ENCODE measurements at places on chromosomes 1 and 21.

DNA sequence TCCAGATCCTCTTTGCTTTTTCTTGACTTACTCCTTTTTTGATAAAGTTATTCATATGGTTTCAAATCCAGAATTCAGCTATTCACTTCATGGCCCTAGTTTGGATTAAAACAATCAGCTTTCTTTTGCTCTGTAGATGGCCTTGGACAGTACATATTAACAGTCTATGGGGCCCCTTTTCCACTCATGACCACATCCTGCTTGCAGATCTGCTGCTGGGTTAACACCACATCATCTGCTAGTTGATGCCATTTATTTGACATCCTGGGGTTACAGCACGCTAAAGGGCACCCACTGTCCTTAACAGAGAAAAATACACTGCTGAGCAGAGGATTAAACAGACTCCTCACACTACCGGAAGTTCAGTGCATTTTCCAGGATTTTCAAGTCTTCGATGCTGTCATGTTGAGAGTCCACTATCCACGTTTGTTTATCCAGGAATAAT is 941 bp upstream of the IFI16 start:
- peaks cover 20% of the 10 kb centered on the region for H3K4me1 ChIP-seq
- H3K27ac ChIP-seq = no peak overlapping the region
- H3K36me3 ChIP-seq = peaks cover 4% of the 10 kb centered on the region

GRCh38 chr1:168235548-168235885 is 9.7 kb downstream of the SFT2D2 start:
- no peaks in the 10 kb centered on the region for H3K27me3 ChIP-seq
- no peak for DNase-seq
- no peak overlapping the region for H3K4me3 ChIP-seq
- H3K4me1 ChIP-seq = 0 out of 2 replicates have a peak, but pooled peaks cover 5% of the 10 kb centered on the region
- no peak overlapping the region for H3K27ac ChIP-seq
- peaks cover 12% of the 10 kb centered on the region for H3K36me3 ChIP-seq

GRCh38 chr1:165481820-165482532 is 37.0 kb upstream of the RXRG start:
- peak; percentile 39 for DNase-seq
- no peak overlapping the region for H3K27ac ChIP-seq
- H3K36me3 ChIP-seq = no peaks in the 10 kb centered on the region

DNA sequence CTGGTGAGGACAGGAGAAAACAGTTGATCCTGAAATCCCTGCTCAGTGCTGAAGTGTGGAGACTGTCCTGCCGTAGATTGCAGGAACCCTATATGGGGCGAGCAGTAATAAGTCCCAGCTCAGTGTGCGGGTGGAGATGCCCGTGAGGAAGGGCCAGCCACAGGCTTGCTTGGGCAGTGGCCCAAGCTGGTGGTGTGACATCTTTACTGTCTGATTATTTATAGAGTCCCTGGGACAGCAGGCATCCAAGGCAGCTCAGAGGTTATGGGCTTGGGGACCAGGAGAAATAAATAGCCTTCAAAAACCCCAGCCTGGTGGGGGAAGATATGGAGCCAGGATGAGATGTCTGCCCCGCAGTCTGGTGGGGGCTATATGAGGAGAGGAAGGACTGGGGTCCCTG is 170.7 kb upstream of the POU3F1 start:
- H3K36me3 ChIP-seq = no peaks in the 10 kb centered on the region
- H3K27me3 ChIP-seq = peaks cover 9% of the 10 kb centered on the region
- H3K27ac ChIP-seq = no peak overlapping the region
- no peak for DNase-seq

DNA sequence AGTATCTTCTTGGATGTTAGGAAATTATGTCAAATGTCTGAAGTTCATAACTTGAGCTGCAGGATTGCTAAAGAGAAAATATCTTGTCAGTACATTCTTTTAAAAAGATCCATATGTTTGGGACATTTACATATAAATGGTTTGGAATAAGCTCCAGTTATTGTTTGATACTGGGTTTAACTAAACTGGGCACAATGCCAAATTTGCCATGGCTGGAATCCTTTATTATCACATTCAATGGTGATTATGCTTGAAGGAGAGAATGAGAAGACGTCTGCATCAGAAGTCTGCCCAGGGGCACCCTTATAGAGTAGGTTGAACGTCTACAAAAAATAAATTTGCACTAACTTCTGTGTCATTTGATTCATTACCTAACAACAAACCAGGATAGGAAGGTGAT is 652.5 kb downstream of the AMY1C start:
- no peaks in the 10 kb centered on the region for H3K36me3 ChIP-seq
- H3K4me1 ChIP-seq = no peaks in the 10 kb centered on the region
- no peak overlapping the region for H3K4me3 ChIP-seq
- DNase-seq = no peak
- H3K27ac ChIP-seq = no peak overlapping the region

- no peak for DNase-seq
- no peaks in the 10 kb centered on the region for H3K36me3 ChIP-seq
- H3K27ac ChIP-seq = no peak overlapping the region
- H3K4me1 ChIP-seq = no peaks in the 10 kb centered on the region
These were observed 15.0 kb downstream of the ITGB2 start for GRCh38 chr21:44905728-44906090.

- H3K4me3 ChIP-seq = no peak overlapping the region
- no peak overlapping the region for H3K27ac ChIP-seq
- peaks cover 5% of the 10 kb centered on the region for H3K27me3 ChIP-seq
- H3K4me1 ChIP-seq = no peaks in the 10 kb centered on the region
These were observed 6.0 kb downstream of the NFIA start for GRCh38 chr1:61088163-61088974.

DNA sequence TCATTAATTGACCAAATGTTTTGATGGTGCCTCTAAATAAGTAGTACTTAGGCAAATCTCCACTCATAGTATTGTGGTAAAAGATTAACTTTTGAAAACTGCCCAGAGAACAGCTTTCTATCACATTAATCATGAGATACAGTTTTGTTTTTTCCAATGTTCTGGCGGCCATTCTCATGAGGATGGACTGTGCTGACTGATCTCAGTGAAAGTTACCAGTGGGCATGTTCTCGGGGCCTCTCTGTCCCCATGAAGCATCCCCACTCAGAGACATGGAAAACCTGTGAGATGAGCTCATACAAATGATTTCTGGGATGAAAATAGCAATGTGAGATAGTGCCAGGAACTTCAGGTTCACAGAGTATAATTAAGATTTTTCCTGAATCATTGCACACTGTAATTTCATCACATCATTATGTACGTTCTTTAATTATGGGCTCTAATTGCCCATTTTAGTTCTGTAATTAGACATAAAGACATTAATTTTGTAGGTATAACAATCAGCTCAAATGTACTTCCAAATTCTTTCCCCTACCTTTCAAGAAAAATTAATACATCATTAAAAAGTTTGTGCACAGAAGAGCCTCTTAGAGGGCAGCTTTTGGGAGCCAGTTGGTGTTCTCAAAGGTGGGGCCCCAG is 40.5 kb downstream of the DDR2 start:
- no peaks in the 10 kb centered on the region for H3K27me3 ChIP-seq
- DNase-seq = no peak
- no peaks in the 10 kb centered on the region for H3K36me3 ChIP-seq
- no peak overlapping the region for H3K4me3 ChIP-seq

- no peak for DNase-seq
- no peaks in the 10 kb centered on the region for H3K27me3 ChIP-seq
- H3K4me3 ChIP-seq = no peak overlapping the region
- peaks cover 18% of the 10 kb centered on the region for H3K4me1 ChIP-seq
- H3K27ac ChIP-seq = no peak overlapping the region
These were observed 8.6 kb downstream of the H6PD start for GRCh38 chr1:9243066-9243739.

GRCh38 chr1:53134042-53134485 is 8.4 kb downstream of the SLC1A7 start:
- H3K4me1 ChIP-seq = no peaks in the 10 kb centered on the region
- DNase-seq = no peak
- H3K36me3 ChIP-seq = no peaks in the 10 kb centered on the region
- no peak overlapping the region for H3K27ac ChIP-seq

- no peak overlapping the region for H3K27ac ChIP-seq
- no peak for DNase-seq
- no peaks in the 10 kb centered on the region for H3K36me3 ChIP-seq
- H3K4me3 ChIP-seq = no peak overlapping the region
- no peaks in the 10 kb centered on the region for H3K4me1 ChIP-seq
These were observed 65.9 kb upstream of the L1TD1 start for GRCh38 chr1:62128745-62129144.

DNA sequence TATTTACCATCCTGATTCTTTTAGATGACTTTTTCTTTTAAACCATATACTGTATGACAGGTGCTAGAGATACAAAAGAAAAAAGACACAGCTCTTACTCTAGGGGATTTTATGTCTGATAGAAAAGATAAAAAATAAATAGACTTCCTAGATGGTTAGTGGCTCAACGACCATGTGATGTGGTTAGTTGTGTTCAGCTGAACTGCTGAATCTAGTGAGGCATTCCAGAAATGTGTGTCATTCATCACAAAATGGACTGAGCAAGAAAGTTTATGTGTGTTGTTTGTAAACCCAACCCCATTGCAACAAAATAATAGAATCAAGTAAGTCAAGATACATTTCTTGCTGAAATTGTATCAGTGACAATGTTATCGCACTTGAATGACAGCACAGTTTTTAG is 205.8 kb upstream of the LYPLAL1 start:
- H3K4me1 ChIP-seq = no peaks in the 10 kb centered on the region
- DNase-seq = no peak
- H3K36me3 ChIP-seq = no peaks in the 10 kb centered on the region

- no peak overlapping the region for H3K27ac ChIP-seq
- no peak overlapping the region for H3K4me3 ChIP-seq
- H3K27me3 ChIP-seq = no peaks in the 10 kb centered on the region
- DNase-seq = no peak
These were observed 161.6 kb downstream of the ASTN1 start for GRCh38 chr1:177002891-177003290.

DNA sequence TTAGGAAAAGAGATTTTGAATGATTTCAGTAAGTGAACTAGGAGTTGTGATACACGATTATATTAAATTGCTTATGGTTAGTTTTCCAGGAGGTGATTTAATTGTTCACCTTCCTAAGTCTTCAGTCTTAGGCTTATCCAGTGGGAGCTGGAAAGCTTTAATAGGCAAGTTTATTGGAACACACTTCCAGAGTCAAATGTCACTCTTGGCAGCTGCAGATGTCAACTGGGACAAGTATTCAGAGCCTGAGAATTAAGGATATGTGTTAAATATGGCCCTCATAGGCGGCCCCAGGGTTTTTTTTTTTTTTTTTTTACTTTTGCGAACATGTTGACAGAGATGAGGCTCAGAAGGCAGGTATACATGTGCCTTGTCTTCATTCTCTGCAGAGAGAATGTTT is 29.2 kb downstream of the UCK2 start:
- DNase-seq = no peak
- H3K27ac ChIP-seq = no peak overlapping the region
- H3K27me3 ChIP-seq = no peaks in the 10 kb centered on the region
- no peaks in the 10 kb centered on the region for H3K36me3 ChIP-seq

DNA sequence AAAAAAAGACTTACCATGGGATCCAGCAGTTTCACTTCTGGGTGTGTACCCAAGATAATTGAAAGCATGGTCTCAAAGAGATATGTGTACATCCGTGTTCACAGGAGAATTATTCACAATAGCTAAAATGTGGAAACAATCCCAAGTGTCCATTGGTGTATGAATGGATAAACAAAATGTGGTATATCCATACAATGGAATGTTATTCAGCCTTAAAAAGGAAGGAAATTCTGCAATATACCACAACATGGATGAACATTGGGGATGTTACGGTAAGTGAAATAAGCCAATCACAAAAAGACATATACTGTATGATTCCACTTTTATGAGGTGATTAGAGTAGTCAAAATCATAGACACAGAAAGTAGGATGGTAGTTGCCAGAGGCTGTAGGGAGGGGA is 7.0 kb upstream of the TUT4 start:
- no peak overlapping the region for H3K27ac ChIP-seq
- H3K27me3 ChIP-seq = no peaks in the 10 kb centered on the region
- DNase-seq = no peak
- no peaks in the 10 kb centered on the region for H3K4me1 ChIP-seq

- H3K36me3 ChIP-seq = no peaks in the 10 kb centered on the region
- no peaks in the 10 kb centered on the region for H3K4me1 ChIP-seq
- DNase-seq = no peak
- H3K27ac ChIP-seq = no peak overlapping the region
- H3K4me3 ChIP-seq = no peak overlapping the region
- no peaks in the 10 kb centered on the region for H3K27me3 ChIP-seq
These were observed 217.0 kb downstream of the DNAH14 start for GRCh38 chr1:225146478-225146877.

DNA sequence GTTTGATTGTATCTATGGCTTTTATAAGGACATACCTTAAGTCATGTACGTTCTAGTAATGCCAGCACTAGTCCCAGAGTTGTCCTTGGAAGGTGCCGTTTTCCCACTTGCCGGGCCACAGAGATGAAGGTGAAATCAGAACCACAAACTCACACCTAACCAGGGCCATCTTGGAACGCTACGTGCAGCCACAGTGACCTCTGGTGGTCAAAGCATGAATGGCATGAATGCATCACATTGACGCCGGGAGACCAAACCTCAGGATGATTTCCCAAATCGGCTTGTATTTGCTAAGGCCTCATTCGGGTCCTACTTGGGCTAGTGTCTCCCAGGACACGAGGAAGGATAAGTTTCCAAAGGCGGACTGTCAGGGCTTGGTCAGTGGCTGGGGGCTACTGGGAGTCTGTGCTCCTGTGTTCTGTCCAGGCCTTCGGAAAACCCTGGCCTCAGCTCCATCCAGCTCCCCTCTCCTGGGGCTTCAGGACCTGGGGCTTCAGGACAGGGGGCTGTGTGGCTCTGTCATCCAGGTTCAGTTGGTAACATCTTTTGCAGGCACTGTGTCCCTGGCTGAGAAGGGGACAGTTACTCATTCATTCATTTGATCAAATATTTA is 260.5 kb downstream of the PRDM2 start:
- 0 out of 2 replicates have a peak, but pooled peaks cover 3% of the 10 kb centered on the region for H3K4me1 ChIP-seq
- DNase-seq = peak; percentile 72
- no peak overlapping the region for H3K4me3 ChIP-seq

DNA sequence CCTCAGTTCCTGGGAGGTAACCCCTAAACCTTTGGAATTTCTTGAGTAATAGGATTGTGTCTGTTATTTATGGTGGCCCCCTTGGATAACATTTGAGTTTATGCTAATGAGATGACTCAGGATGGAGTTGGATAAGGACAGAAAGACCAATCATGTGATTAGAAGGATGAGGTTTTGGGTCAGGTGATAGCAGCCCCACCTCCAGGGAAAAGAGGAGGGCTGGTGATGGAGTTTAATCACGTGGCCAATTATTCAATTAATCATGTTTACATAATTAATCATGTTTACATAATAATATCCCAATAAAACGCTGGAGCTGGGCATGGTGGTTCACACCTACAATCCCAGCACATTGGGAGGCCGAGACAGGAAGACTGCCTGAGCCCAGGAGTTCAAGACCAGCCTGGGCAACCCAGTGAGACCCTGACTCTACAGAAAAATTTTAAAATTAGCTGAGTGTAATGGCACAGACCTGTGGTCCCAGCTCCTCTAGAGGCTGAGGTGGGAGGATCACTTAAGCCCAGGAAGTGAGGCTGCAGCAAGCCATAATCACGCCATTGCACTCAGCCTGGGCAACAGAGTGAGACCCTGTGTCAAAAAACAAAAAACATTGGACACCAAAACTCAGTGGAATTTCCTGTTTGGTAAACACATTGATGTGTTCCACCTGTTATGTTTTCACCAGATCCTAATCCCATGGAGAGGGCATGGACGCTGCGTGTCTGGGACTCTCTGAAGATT is 73.3 kb downstream of the NUP210L start:
- no peaks in the 10 kb centered on the region for H3K27me3 ChIP-seq
- DNase-seq = no peak
- no peak overlapping the region for H3K4me3 ChIP-seq
- H3K27ac ChIP-seq = no peak overlapping the region
- no peaks in the 10 kb centered on the region for H3K4me1 ChIP-seq

GRCh38 chr1:212313616-212314015 is 28.4 kb downstream of the PPP2R5A start:
- no peak overlapping the region for H3K4me3 ChIP-seq
- H3K4me1 ChIP-seq = no peaks in the 10 kb centered on the region
- H3K27ac ChIP-seq = no peak overlapping the region
- no peaks in the 10 kb centered on the region for H3K27me3 ChIP-seq

Data from MM.1S (cell line).